Natural killer cell (primary cell): ENCODE measurements at places on chromosomes 1 and 21. TPM values are rescaled to one million over a fixed set of nuclear protein-coding genes. Genes with fewer than 3 reads are reported as not detected.

S100A11 gene
- total RNA-seq, result 114 TPM

OPRD1 gene
- not detected for total RNA-seq

GRCh38 chr21:23861911-23862504, 1745.3 kb downstream of the MRPL39 start:
- H3K36me3 ChIP-seq, result no peaks in the 10 kb centered on the region
- no peak for DNase-seq
- no peak overlapping the region for H3K4me3 ChIP-seq
- H3K4me1 ChIP-seq, result peaks cover 10% of the 10 kb centered on the region

- no peak overlapping the region for H3K27ac ChIP-seq
- no peak overlapping the region for H3K4me3 ChIP-seq
- peaks cover 3% of the 10 kb centered on the region for H3K4me1 ChIP-seq
- no peak for DNase-seq
- no peaks in the 10 kb centered on the region for H3K27me3 ChIP-seq
Observed at GRCh38 chr1:193181985-193182384, 4.4 kb downstream of the B3GALT2 start.

DNA sequence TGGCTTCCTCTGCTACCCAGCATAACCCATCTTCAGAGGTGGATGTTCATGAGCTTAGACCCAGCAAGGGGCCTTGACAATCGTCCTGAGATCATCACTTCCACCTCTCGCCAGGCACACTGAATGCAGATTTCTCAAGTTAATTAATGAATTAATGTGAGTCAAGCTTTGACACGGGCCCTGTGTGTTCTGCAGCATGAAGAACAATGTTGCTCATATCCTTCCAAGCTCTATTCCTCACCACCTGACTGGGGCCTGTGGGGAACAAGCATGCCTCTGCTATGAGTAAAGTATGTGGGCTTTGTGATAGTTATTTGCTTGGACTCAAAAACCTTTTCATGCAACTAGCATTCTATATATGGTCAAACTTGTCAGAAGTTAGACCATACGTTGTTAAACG, 122.0 kb downstream of the SEC16B start:
- H3K27ac ChIP-seq, result no peak overlapping the region
- no peak overlapping the region for H3K4me3 ChIP-seq
- H3K4me1 ChIP-seq, result no peaks in the 10 kb centered on the region

PFKL gene
- total RNA-seq, result 89.9 TPM

LCE1F gene
- not detected for total RNA-seq

GRCh38 chr1:28134651-28135207, 41.8 kb downstream of the PTAFR start:
- no peak overlapping the region for H3K27ac ChIP-seq
- H3K4me3 ChIP-seq, result no peak overlapping the region
- no peaks in the 10 kb centered on the region for H3K36me3 ChIP-seq
- no peaks in the 10 kb centered on the region for H3K27me3 ChIP-seq

KCNT2 gene
- total RNA-seq, result not detected

VHLL gene
- total RNA-seq, result 0.42 TPM

FAM72C gene
- total RNA-seq, result 0.18 TPM

DNA sequence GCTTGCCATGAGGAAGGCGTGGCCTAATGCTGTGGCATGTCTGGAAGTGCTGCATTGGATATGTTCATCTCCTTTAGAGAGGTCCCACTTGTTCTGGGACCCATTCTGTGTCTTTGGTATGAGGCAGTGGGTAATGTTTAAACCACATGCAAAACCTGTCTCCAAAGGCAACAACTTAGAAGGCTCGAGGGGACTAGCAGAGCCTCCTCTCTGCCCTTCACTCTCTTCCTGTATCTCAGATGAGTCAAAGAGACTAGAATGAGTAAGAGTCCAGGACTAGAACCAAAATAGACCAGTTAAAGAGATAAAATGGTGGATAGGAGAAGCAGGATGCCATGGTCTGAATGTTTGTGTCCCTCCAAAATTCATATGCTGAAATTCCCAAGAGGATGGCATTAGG, 220.8 kb upstream of the KIAA0040 start:
- peaks cover 8% of the 10 kb centered on the region for H3K4me1 ChIP-seq
- H3K36me3 ChIP-seq, result no peaks in the 10 kb centered on the region
- H3K27ac ChIP-seq, result no peak overlapping the region
- no peaks in the 10 kb centered on the region for H3K27me3 ChIP-seq
- H3K4me3 ChIP-seq, result no peak overlapping the region

KCNJ6 gene
- not detected for total RNA-seq

DNA sequence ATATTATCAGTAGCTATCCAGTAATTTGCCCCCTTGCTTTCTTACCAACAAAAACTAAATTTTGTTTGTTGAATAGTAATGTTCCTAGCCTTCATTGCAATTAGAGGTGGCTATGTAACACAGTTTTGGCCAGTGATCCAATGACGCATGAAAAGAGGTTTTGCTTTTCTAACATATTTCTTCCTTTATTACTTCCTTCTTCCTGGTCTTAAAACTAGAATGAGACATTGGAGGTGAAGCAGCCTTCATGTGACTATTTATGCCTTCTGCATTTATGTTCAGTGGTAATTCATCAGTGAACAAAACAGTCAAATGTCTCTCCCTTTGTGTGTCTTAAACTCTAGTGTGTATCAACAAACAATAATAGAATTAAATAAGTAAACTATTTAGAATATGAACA, 35.5 kb downstream of the LRIF1 start:
- H3K27me3 ChIP-seq, result no peaks in the 10 kb centered on the region
- no peak overlapping the region for H3K4me3 ChIP-seq
- no peaks in the 10 kb centered on the region for H3K36me3 ChIP-seq
- no peak overlapping the region for H3K27ac ChIP-seq

SFN gene
- 0.66 TPM for total RNA-seq

- H3K27me3 ChIP-seq, result no peaks in the 10 kb centered on the region
- H3K36me3 ChIP-seq, result no peaks in the 10 kb centered on the region
- H3K27ac ChIP-seq, result no peak overlapping the region
- no peak for DNase-seq
- H3K4me1 ChIP-seq, result no peaks in the 10 kb centered on the region
Observed at GRCh38 chr1:114033961-114034360, 54.7 kb downstream of the OLFML3 start.

DNA sequence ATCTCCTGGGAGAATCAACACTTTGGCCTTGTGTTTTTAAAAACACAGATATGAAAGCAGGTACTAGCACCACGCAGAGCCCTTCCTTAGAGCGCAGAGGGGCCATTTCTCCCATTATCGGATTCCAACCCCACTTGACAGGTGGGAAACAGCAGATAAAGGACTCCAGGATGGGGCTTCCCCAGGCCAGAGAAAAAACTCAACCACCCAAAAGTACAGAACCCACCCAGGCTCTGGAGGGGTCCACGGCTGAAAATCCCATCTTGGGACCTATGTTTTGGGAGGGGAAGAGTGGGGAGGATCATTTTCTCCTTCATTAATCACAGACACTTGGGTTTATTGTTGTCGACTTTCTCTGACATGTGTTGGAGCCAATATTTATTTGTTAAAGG, 27.1 kb upstream of the COL18A1 start:
- no peaks in the 10 kb centered on the region for H3K36me3 ChIP-seq
- no peak overlapping the region for H3K27ac ChIP-seq
- H3K4me1 ChIP-seq, result no peaks in the 10 kb centered on the region
- H3K4me3 ChIP-seq, result no peak overlapping the region
- DNase-seq, result no peak

TTC3 gene
- total RNA-seq, result 97.4 TPM
